ENCODE measurements at places on chromosomes 16 and 17. TPM values are rescaled to one million over a fixed set of nuclear protein-coding genes. Genes with fewer than 3 reads are reported as not detected.

The NPIPA7 gene
- 2.7 TPM for total RNA-seq

DNA sequence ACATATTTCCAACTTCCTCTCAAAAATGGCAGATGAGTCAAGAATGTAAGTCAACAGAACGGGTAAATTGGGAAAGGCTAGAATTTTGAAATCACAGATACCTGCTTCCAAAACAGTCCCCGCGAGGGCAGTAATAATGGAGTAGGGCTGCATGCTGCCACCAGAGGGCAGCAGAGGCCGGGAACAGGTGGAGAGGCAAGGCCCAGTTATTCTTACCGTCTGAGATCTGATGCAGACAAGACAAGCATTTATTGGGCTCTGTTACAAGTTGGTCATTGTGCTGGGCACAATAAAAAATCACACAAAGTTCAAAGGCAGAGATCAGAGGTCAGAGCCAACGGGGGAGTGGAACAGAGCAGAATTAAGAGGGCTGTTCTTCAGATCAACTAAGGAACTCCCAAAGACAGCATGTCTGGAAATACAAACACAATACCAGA, 8.8 kb upstream of the MLKL start:
- ATAC-seq = peak; percentile 88

GRCh38 chr16:67216612-67217490, 10.1 kb upstream of the TMEM208 start:
- ATAC-seq = peak; percentile 60

DNA sequence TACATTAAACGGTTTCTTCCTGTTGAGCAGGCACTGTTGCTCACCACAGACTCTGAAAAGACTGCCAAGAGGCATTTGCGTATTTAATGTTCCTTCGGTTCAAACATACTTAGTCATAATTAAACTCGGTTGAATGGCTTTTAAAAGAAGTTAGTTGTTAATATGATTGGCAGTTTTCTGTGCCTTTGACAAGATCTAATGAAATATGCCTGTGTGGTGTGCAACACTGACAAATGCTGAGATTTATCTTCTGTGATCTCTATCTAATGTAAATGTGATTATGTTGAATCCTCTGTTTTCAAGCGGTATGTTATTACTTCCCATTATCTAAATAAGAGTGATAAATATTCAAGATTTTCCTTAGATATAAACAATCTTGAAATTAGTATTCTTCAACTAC, 1046.6 kb downstream of the CDH8 start:
- ATAC-seq = no peak

The VWA3A gene
- 0.40 TPM for total RNA-seq

The ADAM11 gene
- 4.2 TPM for total RNA-seq

The PRSS8 gene
- total RNA-seq = not detected

GRCh38 chr16:57277586-57277985, 6.9 kb downstream of the PLLP start:
- ATAC-seq = no peak

DNA sequence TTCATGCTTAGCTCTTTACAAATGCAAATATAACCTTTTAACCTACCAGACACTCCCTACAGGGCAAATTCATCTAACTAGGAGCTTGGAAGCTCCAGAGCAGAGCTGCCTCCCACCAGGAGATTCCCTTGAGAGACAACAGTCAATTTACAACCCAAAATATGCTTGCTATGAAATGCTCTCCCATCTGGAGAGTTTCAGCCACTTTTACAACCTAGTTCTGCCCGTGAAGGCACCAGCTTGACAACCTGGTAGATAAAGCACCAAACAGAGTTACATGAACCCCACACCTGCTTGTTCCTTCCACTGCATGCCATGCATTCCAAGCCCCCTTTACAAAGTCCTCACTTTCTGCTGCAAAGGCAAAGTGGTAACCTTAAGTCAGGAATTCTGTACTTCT, 215.3 kb upstream of the KIF2B start:
- no peak for ATAC-seq

GRCh38 chr16:9148374-9149015, 57.1 kb downstream of the HAPSTR1 start:
- ATAC-seq = no peak

GRCh38 chr16:54579106-54579728, 292.6 kb upstream of the IRX3 start:
- ATAC-seq = no peak

The ZFPM1 gene
- total RNA-seq = 1.4 TPM

DNA sequence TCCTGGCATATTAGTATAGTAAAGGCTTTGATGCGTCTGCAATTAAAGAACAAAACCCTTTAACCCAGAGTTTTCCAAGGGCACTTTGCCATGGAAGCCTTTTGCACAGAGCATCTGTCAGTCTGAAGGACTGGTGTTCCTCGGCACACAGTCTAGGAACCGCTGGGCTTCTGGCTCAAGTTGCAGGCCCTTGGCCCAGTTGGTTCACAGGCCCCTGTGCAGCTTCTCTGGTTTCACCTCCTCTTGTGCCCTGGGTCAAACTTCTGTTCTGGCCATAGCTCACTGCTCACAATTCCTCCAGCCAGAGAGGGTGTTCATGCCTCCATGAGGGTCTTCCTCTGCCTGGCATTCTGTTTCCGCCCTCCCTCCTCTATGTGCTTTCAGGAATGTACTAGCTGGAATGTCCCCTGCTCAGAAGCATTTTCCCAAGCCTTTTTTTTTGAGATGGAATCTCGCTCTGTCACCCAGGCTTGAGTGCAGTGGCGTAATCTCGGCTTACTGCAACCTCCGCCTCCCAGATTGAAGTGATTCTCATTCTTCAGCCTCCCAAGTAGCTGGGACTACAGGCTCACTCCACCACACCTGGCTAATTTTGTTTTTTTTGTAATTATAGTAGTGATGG, 34.5 kb upstream of the TEX2 start:
- ATAC-seq = no peak

DNA sequence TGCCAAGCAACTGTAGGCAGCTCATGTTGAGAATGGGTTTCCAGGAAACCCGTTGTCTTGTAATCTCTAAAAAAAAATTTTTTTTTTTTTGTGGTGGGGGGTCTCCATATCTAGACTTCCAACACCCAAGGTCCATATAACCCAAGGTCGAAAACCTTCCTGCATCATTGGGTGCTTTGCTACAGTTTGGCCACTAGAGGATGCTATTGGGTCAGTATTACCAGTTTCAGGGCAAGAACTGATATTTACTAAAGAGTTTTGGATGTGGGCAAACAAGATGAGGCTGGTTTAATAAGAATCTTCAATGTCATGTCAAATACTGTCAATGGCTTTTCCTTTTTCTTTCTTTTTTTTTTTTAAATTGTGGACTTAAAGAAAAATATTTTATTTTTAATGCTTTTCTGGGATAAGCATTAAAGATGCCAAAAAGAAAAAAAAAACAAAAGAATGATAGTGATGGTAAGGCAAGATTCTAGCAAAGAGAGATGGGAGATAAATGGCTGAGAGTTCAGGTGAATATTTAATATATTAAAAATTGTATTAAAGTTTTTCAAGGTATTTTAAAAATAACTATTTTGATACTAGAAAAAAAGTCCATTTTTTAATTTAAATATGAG, 62.2 kb downstream of the DHRS7C start:
- ATAC-seq = no peak

The FAM83G gene
- 6.7 TPM for total RNA-seq

GRCh38 chr16:68366062-68366461, 55.2 kb downstream of the PRMT7 start:
- no peak for ATAC-seq

- no peak for ATAC-seq
Observed at GRCh38 chr16:27824006-27824405, 239.5 kb downstream of the GSG1L start.

The HBZ gene
- not detected for total RNA-seq

The SLC6A2 gene
- 0.16 TPM for total RNA-seq

The AGRP gene
- not detected for total RNA-seq

The SPATA32 gene
- total RNA-seq = not detected

DNA sequence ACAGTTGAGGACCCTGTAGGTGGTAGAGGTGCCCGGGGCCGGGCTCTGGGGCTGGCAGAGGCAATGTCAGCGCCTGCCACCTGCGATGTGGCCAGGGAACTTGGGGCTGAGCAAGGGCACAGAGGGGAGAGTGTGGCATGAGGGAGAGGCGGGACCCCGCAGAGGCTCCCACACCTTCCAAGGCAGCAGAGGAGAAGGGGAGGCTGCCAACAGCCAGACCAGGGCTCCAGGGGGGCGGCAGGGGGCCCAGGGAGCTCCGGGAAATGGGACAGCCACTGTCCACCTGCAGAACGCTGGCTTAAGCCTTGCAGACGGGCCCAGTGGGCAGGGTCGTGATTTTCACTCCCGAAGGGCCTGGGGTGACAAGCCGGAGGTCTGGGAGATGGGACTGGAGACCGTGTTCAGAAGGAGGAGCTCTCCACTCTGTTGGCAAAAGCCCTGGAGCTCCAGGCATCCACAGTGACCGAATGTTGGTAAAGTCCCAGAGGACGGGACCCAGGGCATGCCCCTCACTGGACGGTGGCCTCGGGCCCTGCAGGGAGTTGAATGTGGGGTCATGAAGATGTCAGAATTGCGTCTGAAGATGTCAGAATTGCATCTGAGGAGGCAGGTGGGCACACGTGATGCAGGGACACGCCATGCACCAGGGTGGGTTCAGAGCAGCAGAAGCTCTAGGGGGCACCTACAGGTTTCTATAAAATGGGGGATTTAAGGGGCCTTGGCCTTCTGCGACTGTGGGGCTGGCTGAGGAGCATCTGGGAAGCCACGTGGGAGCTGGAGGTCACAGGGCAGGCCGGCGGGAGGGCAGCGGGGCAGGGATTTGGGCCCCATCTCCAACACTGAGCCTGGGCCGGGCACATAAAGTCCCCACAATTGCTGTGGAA, 18.6 kb downstream of the CD7 start:
- no peak for ATAC-seq
